ENCODE measurements at places on chromosomes 5 and 9.

GRCh38 chr5:92553326-92553725, 1027.7 kb downstream of the NR2F1-AS1 start:
- DNase-seq = no peak

GRCh38 chr9:113504725-113505590, 41.4 kb downstream of the RGS3 start:
- DNase-seq = no peak

GRCh38 chr5:7714697-7715096, 136.2 kb downstream of the CFAP90 start:
- DNase-seq = no peak

DNA sequence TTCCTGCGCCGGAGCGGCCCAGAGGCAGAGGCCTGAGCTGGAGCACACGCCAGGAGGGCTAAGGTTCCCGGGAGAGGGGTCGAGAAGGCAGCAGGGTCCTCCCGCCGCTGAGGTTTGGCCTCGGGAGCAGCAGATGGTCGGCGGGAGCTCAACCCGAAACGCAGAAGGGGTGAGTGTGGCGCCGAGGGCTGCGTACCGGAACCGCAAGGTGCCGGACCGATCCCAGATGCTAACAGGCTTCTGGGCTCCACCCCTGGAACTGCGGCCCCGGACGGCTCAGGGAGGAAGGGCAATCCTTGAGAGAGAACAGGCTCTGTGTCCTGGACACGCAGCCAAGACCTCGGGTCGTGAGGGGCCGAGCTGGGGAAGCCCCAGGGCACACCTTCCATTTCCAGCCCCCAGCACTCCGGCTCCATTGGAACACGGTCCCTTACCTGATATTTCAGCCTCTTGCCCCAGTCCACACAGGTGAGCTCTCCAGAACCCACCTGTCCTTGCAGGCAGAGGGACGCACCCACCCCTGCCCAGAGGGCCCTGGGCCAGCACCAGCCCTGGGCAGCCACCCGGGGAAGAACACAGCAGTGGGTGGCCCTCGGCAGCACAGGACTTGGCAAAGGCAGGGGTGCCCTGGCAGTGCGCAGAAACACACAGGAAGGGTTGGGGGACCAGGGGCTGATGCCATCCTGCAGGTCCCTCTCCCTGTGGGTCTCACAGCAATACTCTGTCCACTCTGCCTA, 1.4 kb downstream of the LHX3 start:
- no peak for DNase-seq

GRCh38 chr9:121696930-121697329, 45.5 kb downstream of the DAB2IP start:
- no peak for DNase-seq

Data from GOT3 (cell line).